ENCODE measurements at places on chromosomes 7 and 10. TPM values are rescaled to one million over a fixed set of nuclear protein-coding genes. Genes with fewer than 3 reads are reported as not detected.
A peak's percentile ranks its signal among the peaks of the same experiment; 100 is the strongest.

The PNLIPRP3 gene
- not detected for polyA plus RNA-seq

DNA sequence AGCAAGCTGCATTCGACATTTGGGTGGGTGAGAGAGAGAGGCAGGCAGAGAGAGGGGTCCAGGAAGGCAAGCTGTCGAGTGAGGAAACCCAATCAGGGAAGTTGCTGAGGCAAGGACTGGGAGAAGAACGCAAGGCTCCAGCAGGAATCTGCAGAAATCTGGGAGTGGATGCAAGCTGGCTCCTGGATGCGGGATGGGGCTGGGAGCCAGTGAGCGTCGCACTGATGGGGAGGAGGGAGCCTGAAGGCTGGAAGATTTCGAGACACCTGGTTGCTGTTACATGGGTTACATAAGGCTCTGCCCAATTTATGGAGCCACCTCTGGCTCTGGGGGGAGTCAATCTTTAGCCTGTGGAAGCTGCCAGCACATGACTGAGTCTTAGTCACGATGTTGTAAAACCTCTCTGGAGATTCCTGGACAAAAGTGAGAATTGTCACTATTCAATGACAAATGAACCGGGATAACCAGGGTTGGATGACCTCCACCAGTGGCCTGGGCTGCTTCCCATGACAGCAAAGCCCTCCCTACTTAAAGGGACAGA, 51.1 kb upstream of the ADRB1 start:
- DNase-seq: no peak

- DNase-seq: peak; percentile 73
Observed at GRCh38 chr10:102835007-102835482, 2.2 kb downstream of the CYP17A1 start.

The TMEM196 gene
- polyA plus RNA-seq: not detected

DNA sequence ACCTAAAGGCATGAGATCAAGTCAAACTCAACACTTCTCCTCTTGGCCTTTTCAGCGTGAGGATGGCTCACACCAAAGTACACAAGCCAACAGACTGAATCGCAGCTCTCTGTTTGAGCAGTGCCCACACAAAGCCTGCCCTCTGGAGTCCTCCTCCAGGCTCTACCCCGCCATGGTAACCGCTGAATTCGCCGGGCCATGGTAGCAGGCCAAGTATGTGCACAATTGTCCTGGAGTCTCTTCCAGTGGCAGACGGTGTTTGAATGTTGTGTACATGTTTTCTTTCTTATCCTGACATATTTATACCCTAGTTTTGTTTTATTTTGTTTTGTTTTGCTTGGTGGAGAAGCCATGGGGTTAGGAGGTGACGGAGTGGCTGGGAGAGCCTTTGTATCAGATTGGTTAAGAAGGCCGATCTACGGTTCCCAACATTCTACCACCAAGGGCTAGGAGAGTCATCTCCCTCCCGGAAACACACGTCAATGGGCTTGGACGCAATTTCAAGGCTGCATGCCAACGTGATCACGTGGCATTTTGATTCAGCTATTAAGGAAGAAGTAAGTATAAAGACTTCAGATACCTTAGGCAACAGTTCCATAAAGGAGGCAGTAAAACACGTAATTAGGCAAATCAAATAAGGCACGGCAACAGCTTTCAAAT, 12.1 kb upstream of the SHH start:
- no peak for DNase-seq

GRCh38 chr7:88111954-88112471, 107.8 kb downstream of the SRI start:
- no peak for DNase-seq

The ASB10 gene
- not detected for polyA plus RNA-seq

- DNase-seq: peak; percentile 17
Observed at GRCh38 chr10:73591935-73592699, 975 bp upstream of the USP54 start.

- no peak for DNase-seq
Observed at GRCh38 chr7:87935384-87935706, 1.3 kb downstream of the ADAM22 start.

Measured in naive thymus-derived CD8-positive, alpha-beta T cell (primary cell).